AG04449 (cell line): ENCODE measurements at places on chromosomes 12 and 14.

- DNase-seq: no peak
Measured at GRCh38 chr12:15276088-15276698, 46.1 kb upstream of the PTPRO start.

- no peak for DNase-seq
Measured at GRCh38 chr12:24903329-24904088, 45.4 kb downstream of the BCAT1 start.

DNA sequence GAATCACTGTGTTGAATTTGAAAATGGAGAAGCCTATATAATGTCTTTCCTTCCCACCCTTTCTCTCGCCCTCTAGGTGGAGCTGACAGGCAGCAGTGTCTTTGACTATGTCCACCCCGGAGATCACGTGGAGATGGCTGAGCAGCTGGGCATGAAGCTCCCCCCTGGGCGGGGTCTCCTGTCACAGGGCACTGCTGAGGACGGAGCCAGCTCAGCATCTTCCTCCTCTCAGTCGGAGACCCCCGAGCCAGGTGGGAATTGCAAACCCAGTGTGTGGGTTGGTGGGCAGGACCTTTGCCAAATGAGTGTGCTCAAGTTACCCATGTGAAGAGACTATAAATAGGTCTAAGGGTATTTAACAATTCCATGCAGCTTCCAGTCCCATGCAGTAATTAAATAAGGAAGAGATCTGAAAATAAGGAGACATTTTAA lies 274.7 kb downstream of the EGLN3 start:
- DNase-seq: no peak

- DNase-seq: no peak
Measured at GRCh38 chr14:55238019-55238680, 33.1 kb upstream of the FBXO34 start.

DNA sequence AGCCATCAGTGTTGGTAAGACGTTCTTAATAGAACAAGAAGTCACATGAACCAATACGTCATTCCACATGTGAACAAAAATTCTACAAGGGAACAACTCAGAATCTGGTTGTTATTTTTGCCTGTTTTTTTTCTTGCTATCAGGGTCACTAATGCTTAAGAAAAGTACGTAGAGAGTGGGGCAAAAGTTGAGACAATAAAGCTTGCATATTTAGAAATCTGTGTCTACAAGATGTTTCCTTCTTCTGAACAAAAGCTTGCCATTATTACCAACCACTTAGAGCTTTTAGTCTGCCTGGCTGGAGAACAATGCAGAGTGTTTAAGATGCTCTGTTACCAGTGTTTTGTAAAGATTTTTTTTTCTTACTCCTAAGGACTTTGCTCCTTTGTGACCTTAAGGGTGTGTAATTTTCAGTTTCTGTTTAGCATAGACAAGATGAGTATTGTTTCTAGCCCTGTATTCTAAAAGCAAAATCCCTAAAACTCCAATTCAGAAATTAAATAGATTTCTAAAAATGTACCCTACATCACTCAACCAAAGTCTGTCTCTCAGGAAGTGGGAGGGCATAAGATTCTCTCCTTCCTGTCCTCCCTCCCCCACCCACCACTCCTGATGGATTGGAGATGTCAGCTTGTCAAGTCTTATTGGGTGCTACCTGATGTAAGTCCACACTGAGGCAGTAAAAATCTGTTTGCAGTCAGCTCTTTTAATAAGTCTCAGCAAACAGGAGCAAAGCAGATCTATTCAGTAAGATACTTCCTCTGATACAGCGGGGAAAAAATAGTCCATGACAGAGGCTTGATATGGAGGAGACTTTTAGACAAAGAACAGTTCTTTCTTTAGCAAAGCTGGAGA lies 267.6 kb downstream of the GRIN2B start:
- DNase-seq: no peak

DNA sequence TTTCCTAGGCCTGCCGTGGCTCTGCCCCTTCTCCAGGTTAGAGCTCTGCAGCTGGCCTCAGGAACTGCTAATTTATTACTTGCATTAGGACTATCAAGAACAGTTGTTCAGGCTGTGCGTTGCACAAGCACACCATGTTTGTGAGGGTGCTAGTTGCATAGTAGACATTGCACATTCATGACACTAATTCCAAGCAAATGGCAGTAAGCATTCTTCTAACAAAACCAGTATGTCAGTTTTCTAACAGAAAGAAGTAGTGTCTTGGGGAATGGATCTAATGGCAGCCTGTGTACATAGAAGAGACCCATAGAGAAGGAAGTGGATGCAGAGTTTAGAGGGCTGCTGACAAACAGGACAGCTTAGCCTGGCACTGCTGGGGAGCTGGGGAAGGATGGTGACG lies 53.9 kb downstream of the ERH start:
- no peak for DNase-seq
